Ovary (tissue), 10 donors: ENCODE measurements at places on chromosomes 6 and 20. TPM values are rescaled to one million over a fixed set of nuclear protein-coding genes. Genes with fewer than 3 reads are reported as not detected.

DNA sequence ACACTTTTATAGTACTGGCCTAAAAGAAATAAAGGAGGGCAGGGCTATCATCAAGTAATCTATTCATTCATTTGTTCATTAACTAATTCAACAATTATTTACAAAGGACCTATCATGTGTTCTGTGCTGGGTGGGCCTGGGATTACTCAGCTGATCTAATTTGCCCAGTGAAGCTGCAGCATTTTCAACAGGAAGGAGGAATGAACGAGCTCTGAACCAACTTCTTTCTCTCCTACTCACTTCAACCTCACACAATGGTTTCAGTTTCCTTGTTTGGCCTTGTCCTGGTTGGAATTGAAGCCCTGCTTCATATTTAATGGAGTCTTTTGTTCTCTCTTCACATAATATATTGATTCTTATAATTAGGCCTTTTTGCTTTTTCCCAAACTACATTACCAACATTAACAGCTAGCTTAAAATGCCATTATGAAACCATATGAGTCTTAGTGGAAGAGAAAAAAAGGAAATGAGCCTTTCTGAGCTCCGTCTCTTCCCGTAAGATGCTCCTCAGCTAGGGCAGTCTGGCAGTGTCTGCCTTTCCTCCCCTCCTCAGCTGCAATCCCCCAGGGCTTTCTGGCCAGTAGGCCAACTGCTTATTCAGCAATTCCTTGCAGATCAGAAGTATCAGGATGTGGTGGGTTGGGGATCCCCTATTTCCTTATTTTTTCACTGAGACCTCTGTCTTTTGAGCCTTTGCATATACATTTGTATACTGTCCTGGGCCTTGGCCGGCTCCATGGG is 79.4 kb upstream of the NRN1 start:
- no peak for DNase-seq
- no peaks in the 10 kb centered on the region for H3K27me3 ChIP-seq
- H3K4me1 ChIP-seq, result no peaks in the 10 kb centered on the region
- H3K27ac ChIP-seq, result no peak overlapping the region
- H3K4me3 ChIP-seq, result no peak overlapping the region

DNA sequence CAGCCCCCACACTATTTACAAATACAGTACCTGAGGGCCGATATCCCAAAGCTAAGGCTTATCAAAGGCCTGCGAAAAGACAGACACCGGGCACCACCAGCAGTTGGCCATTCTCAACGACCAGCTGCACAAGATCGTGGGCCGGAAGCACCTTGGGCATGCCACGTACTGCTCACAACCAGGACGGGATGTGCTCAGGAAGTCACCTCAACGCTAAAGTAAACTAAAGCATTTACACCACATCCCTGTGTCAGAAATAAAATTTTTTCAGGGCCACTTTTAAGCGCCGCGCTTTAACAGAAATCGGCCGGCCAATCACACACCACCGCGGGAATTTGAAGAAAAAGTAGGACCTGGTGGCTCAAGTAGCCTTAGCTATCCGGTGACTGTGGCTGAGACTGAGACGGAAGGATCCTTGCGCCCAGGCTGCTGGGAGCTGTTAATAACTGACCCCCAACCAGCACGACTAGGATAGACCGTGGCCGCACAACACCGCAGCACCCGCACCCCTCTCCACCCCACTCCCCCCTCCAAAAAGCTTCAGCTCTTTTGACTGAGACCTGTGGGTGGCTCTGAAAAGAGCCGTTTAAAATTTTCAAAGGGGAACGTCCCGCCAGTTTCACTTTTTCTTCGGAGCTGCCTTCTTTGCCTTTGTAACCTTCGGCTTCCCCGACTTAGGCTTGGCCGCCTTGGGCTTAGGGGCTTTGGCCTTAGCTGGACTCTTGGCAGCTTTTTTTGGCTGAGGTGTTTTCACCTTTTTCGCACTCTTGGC is 131.2 kb upstream of the BTN3A2 start:
- DNase-seq, result no peak
- no peak overlapping the region for H3K27ac ChIP-seq
- H3K27me3 ChIP-seq, result no peaks in the 10 kb centered on the region
- H3K4me1 ChIP-seq, result peaks cover 4% of the 10 kb centered on the region
- peak overlapping the region; percentile 43 for H3K4me3 ChIP-seq

DNA sequence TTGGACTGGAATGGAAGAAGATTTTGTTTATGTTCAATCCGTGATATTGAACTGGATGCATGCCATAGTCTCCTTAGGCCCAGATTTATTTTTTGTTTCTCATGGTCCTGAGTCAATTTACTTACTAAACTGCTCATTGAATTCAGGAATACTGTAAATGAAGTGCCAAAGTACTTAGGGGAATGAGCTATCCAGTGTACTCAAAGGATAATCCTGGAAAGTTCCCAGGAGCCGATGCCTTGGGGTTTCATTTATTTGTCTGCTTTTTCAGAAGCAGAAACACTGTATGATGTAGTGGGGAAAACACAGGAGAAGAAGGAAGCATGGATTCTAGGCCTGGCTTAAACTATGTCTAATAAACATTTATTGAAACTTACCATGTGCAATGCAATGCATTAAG is 56.1 kb upstream of the THEMIS start:
- DNase-seq, result no peak
- no peaks in the 10 kb centered on the region for H3K36me3 ChIP-seq
- H3K27ac ChIP-seq, result no peak overlapping the region
- H3K27me3 ChIP-seq, result no peaks in the 10 kb centered on the region
- peaks cover 3% of the 10 kb centered on the region for H3K4me1 ChIP-seq
- H3K4me3 ChIP-seq, result no peak overlapping the region

The SLC16A10 gene
- total RNA-seq, result 4.0 TPM

DNA sequence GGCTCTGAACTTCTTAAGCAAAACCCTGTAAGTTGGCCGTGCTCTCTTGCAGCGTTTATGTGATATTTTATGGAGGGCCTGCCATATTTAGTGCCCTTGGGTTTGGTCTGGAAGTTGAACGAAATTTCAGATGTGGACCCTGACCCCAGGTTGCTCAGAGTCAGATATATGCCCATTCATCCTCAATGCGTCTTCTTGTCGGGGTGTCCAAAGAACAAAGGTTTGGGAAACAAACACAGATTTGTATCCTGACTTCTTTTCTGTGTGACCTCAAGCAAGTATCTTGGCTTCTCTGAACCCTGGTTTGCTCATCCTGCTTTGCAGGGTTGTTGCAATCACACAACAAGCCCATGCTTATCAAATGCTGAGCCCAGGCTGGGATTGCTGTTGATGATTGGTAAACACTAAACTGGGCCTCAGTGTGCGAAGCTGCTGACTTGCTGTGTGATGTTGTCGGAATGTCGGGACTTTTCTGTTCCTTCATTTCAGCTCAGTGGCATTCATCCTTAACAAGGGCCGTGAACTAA is 103.5 kb upstream of the PTPN1 start:
- no peak for DNase-seq
- no peaks in the 10 kb centered on the region for H3K36me3 ChIP-seq
- no peak overlapping the region for H3K4me3 ChIP-seq
- H3K27ac ChIP-seq, result no peak overlapping the region
- peaks cover 2% of the 10 kb centered on the region for H3K4me1 ChIP-seq
- no peaks in the 10 kb centered on the region for H3K27me3 ChIP-seq

DNA sequence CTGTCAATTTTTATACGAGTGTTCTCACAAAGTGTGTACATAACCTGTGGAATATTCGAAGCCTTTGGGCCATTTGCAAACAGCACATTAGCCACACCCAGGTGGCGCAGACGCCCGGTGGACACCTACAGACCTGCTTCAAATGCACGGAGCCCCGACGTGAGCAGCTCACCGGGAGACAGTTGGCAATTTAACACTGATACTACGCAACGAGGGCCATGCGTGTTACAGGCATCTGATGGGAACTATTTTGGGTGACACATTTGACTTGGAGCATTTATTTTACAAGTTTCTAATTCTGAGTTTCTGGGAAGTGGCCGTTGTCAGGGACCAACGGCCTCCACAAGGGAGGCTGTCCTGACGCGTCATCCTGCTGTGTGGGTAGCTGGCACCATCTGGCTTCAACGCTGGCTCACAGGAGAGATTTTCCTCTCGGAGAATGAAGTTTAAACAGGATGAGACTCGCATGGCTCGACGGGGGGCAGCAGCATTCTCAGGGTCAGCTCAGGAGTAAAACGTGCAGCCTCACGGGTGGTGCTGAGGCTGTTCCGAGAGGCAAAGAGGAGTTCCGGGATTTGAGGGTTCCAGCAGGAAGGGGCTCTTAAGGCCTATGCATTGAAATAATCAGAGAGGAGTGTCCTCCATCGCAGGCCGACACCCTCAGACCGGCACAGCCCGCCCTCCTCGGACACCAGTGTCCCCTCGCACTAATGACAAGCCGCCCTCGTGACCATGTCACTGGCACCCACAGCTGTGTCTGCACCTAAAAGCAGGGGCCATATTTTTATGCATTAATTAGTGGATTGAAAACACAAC is 207.4 kb downstream of the DLL1 start:
- no peak overlapping the region for H3K27ac ChIP-seq
- no peaks in the 10 kb centered on the region for H3K27me3 ChIP-seq
- H3K4me1 ChIP-seq, result no peaks in the 10 kb centered on the region
- DNase-seq, result no peak

DNA sequence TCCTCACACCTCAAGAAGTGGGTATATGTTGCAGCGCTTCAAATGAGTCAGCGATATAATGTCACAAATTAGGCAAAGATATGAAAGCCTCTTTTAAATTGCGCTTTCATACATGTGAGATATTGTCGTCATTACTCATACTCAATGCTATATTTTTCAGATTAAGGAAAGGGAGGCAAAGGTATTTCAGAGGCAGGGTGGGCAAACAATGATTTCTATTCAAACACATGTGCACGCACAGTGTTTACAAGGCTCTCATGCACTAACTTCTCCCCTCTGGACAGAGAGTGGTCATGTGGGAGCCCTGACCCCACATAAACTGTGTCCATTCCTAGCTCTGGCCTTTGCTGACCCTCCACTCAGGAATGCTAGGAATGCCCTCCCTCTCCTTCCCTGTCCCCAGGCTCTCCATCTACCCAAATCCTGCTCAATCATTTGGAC is 112.1 kb upstream of the TMEM170B start:
- no peak overlapping the region for H3K4me3 ChIP-seq
- H3K4me1 ChIP-seq, result peaks cover 3% of the 10 kb centered on the region
- H3K27ac ChIP-seq, result no peak overlapping the region
- no peak for DNase-seq
- no peaks in the 10 kb centered on the region for H3K36me3 ChIP-seq

- no peak for DNase-seq
- H3K4me3 ChIP-seq, result peak overlapping the region; percentile 72
- peak overlapping the region; percentile 69 for H3K27ac ChIP-seq
- no peaks in the 10 kb centered on the region for H3K36me3 ChIP-seq
Observed at GRCh38 chr6:110358553-110359160, 508 bp upstream of the METTL24 start.

The MDFI gene
- 7.4 TPM for total RNA-seq

The TAAR5 gene
- not detected for total RNA-seq

The CDC40 gene
- total RNA-seq, result 19.3 TPM

- H3K4me3 ChIP-seq, result no peak overlapping the region
- no peaks in the 10 kb centered on the region for H3K27me3 ChIP-seq
- no peak overlapping the region for H3K27ac ChIP-seq
- no peaks in the 10 kb centered on the region for H3K36me3 ChIP-seq
- no peaks in the 10 kb centered on the region for H3K4me1 ChIP-seq
- DNase-seq, result no peak
Observed at GRCh38 chr20:40942006-40942405, 86.6 kb upstream of the TOP1 start.

DNA sequence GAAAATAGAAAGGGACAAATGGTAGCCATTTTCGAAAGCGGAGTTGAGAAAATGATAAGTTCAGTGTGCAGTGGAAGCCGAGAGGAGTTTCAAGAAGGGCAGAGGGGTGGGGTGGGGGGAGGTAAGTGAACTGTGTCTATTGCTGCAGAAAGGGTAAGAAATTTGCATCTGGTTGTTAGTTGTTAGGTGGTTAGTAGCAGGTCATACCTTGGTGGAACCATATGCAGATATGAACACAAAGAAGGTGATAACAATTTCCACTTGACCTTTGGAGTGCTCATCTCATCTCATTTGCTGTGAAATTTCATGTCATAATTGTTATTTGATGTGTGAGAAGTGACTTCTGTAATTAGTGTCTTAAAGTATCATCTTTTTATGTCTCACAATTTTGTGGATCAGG is 288.2 kb downstream of the QKI start:
- no peaks in the 10 kb centered on the region for H3K27me3 ChIP-seq
- no peaks in the 10 kb centered on the region for H3K4me1 ChIP-seq
- no peak for DNase-seq
- no peak overlapping the region for H3K4me3 ChIP-seq
